GM23338 (cell line): ENCODE measurements at places on chromosomes 7 and 10. TPM values are rescaled to one million over a fixed set of nuclear protein-coding genes. Genes with fewer than 3 reads are reported as not detected.

ODAD2 gene
- 2.1 and 6.5 TPM in 2 replicates for total RNA-seq

LIPM gene
- not detected in 2 replicates for total RNA-seq

FMC1 gene
- total RNA-seq, result 4.8 and 5.2 TPM in 2 replicates

COL1A2 gene
- 61.6 and 67.0 TPM in 2 replicates for total RNA-seq

FAM25C gene
- total RNA-seq, result not detected in 2 replicates

SPOCK2 gene
- total RNA-seq, result 2.6 and 3.6 TPM in 2 replicates

ARPC1A gene
- total RNA-seq, result 108 and 168 TPM in 2 replicates

TNS3 gene
- total RNA-seq, result 20.6 and 28.7 TPM in 2 replicates

OPN4 gene
- total RNA-seq, result not detected in 2 replicates

ITGB8 gene
- total RNA-seq, result 3.0 and 3.5 TPM in 2 replicates

LGI1 gene
- 0.28 TPM in 1 of 2 replicates, not detected in the other for total RNA-seq
